ENCODE measurements at places on chromosomes 13 and 19. TPM values are rescaled to one million over a fixed set of nuclear protein-coding genes. Genes with fewer than 3 reads are reported as not detected.

- H3K27ac ChIP-seq, result no peak overlapping the region
- H3K27me3 ChIP-seq, result no peaks in the 10 kb centered on the region
- no peak for DNase-seq
Observed at GRCh38 chr19:23190341-23190740, 59.9 kb downstream of the ZNF724 start.

DNA sequence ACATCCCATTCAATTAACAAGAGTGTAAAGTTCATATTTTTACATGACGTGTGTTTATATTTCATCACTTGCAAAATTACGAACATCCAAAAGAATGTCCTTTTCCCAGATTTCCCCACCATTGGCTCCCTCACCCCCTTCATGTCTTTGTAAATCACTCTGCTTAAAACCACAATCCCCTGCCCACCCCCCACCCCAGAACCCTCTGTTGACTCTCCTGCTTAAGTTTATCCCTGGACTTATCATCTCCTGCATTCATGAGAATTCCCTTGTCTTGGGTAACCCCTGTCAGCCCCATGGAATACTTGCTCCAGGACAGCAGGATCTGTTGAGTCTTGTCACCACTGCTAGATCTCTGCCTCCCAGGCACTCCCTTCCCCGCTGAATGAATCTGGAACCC, 109.9 kb downstream of the COL4A1 start:
- no peak overlapping the region for H3K27ac ChIP-seq
- no peaks in the 10 kb centered on the region for H3K4me1 ChIP-seq
- H3K4me3 ChIP-seq, result no peak overlapping the region
- DNase-seq, result no peak

DNA sequence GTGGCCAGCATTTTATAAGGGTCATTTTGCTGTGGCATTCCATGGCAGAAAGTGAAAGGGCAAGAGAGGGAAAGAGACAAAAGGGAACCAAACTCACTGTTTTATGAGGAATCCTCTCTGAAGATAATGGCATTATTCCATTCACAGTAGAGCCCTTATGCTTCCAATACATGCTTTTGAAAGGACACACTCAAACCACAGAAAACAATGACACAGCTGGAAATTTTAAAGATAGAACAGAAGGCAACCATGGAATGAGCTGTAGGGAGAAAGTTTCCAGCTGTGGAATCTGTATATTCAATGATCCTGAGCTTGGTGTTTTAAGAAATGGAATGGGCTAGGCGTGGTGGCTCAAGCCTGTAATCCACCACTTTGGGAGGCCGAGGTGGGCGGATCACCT, 677.4 kb downstream of the SLITRK1 start:
- no peaks in the 10 kb centered on the region for H3K4me1 ChIP-seq
- no peaks in the 10 kb centered on the region for H3K27me3 ChIP-seq
- H3K36me3 ChIP-seq, result no peaks in the 10 kb centered on the region
- DNase-seq, result no peak

DNA sequence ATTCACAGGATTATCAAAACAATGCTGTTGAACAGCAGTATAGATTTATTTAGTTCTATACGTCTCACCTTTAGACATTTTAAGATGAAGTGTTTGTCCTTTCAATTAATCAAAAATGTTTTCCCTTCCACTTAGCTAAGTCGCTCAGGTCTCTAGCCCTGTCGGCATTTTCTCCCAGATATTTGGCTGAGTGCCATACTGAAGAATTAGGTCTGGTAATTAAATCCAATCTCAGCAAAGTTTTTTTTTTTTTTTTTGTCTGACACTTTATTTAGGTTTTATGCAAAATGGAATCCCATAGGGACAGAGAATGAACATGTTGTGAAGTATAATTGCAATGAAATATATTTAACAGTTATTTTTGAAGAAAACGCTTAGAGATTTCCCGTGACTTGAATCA, 44.1 kb downstream of the RFC3 start:
- H3K36me3 ChIP-seq, result no peaks in the 10 kb centered on the region
- H3K4me1 ChIP-seq, result no peaks in the 10 kb centered on the region
- no peak overlapping the region for H3K27ac ChIP-seq
- H3K4me3 ChIP-seq, result no peak overlapping the region
- no peak for DNase-seq

The ADM5 gene
- 5.1 TPM for total RNA-seq

The LIM2 gene
- total RNA-seq, result not detected

The PRR19 gene
- total RNA-seq, result not detected
